Left lobe of liver (tissue), 2 donors: ENCODE measurements at places on chromosomes 7 and 10. TPM values are rescaled to one million over a fixed set of nuclear protein-coding genes. Genes with fewer than 3 reads are reported as not detected.

The PNLIPRP2 gene
- total RNA-seq: 0.88 TPM

The LRRC17 gene
- 0.83 TPM for total RNA-seq

The STAMBPL1 gene
- total RNA-seq: 1.8 TPM

The BET1 gene
- total RNA-seq: 17.1 TPM

The BICC1 gene
- 1.6 TPM for total RNA-seq

The FLNC gene
- 0.55 TPM for total RNA-seq
